Stimulated activated naive CD4-positive, alpha-beta T cell (primary cell): ENCODE measurements at places on chromosomes 11 and 22.

GRCh38 chr11:76602431-76602861, 68.1 kb downstream of the LRRC32 start:
- no peak for DNase-seq

- DNase-seq = no peak
These were observed 115.5 kb downstream of the PHF21B start for GRCh38 chr22:44894321-44894720.

- DNase-seq = no peak
These were observed 28.3 kb upstream of the RCN1 start for GRCh38 chr11:32062540-32062939.

GRCh38 chr11:70739811-70740487, 341.6 kb downstream of the CTTN start:
- no peak for DNase-seq

DNA sequence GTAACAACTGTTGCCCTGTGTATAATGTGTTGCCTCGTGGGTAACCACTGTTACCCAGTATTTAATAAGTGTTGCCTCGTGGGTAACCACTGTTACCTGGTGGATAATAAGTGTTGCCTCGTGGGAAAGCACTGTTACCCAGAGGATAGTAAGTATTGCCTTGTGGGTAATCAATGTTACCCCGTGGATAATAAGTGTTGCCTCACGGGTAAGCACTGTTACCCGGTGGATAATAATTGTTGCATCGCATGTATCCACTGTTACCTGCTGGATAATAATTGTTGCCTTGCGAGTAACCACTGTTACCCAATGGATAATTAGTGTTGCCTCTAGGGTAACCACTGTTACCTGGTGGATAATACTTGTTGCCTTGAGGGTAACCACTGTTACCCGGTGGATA, 17.1 kb upstream of the NXPE4 start:
- DNase-seq = no peak
